ENCODE measurements at places on chromosomes 4 and X. TPM values are rescaled to one million over a fixed set of nuclear protein-coding genes. Genes with fewer than 3 reads are reported as not detected.

DNA sequence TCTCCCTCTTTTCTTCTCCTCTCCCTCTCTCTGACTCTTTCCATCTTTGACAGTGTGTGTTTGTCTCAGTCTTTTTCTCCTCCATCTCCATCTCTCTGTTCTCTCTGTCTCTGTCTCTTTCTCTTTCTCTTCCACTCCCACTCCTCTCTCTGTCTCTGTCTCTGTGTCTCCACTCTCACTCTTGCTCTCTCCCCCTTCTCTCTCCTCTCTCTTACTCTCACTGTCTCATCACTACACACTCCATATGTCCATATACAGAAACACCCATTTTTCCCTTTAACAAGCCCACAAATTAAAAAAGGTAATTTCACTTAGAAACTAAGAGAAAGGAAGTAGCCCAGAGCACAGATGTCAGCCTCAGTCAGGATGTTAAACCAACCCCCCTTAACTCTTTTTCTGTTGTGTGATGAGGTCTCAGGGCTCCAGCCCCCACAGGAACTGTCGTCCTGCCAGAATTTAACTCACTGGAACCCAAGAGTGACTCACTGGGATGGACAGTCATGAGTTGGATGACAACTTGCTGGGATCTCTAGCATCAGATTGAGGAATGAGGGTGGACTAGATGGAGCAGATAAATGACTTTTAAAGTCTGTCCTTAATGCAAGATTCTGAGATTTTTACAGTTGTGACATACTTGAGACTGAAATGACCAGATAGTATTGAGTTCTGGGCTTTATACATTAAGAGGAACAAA lies 27.5 kb downstream of the OTUD6A start:
- DNase-seq = no peak

DNA sequence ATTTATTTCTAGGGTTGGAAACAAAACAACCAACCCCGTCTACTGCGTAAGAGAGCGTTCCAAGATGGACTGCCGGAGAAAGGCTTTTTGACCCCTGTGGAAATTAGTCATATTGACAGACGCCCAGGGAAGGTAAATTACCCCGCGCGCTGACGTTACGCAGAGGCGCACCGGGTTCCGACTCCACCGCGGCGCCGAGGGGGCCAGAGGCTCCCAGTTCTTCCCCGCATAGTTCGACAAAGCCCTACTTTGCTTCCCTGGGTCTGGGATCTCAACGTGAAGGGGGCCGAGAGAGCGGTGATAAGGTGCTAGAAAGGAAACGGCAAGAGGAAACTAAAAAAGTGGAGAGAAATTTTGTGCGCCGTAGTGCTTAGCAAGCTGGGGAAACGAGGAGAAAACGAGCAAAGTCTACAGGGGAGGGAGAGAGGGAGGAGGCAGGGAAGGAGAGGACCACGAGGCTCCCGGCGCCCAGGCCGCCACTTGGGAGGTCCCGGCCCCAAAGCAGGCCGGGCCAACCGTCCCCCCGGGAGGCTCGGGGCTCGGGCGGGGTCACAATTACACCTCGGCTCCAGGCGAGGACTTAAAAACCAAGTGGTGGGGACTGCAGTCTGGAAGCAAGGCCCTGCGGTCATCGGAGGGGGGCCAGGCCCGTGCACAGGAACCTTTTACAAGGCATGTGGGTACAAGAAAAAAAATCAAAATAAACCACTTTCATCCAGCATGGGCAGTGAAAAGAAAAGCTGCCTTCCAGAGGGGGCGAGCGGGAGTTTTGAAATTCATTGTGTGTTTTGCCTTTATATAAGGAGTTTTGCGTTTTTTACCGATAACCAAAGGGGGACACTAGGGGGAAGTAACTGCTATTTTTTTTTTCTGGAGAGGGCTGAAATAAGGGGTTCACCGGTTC lies 13.2 kb downstream of the HAND2 start:
- peak; percentile 65 for DNase-seq

DNA sequence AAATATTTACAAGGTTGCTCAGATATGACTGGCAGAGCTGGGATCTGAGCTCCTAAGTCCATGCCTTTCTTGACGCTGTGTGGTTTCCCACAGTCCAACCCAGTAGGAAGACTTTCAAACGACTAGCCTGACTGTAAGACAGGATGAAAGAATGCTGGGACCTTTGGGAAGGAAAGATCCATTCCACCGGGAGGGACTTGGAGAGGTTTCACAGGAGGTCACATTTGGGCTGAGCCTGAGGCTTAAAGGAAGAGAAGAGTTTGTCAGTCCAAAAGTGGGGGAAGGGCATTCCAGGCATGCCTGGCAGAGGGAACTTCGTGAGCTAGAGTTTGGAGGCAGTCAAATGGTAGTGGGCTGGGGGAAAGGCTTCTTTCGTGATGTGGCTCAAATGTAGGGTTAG lies 1.5 kb downstream of the STARD8 start:
- no peak for DNase-seq

DNA sequence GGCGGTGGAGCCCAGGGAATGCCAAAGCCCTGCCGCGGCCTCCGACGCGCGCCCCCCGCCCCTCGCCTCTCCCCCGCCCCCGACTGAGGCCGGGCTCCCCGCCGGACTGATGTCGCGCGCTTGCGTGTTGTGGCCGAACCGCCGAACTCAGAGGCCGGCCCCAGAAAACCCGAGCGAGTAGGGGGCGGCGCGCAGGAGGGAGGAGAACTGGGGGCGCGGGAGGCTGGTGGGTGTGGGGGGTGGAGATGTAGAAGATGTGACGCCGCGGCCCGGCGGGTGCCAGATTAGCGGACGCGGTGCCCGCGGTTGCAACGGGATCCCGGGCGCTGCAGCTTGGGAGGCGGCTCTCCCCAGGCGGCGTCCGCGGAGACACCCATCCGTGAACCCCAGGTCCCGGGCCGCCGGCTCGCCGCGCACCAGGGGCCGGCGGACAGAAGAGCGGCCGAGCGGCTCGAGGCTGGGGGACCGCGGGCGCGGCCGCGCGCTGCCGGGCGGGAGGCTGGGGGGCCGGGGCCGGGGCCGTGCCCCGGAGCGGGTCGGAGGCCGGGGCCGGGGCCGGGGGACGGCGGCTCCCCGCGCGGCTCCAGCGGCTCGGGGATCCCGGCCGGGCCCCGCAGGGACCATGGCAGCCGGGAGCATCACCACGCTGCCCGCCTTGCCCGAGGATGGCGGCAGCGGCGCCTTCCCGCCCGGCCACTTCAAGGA lies at the start of gene FGF2:
TSS of gene FGF2 (plus strand) at position 279 of the 705 bp plus-strand sequence. CDS start at position 623, 344 bp downstream.
- peak; percentile 69 for DNase-seq

GRCh38 chr4:1608821-1609500 lies 75.2 kb downstream of the FAM53A start:
- no peak for DNase-seq

DNA sequence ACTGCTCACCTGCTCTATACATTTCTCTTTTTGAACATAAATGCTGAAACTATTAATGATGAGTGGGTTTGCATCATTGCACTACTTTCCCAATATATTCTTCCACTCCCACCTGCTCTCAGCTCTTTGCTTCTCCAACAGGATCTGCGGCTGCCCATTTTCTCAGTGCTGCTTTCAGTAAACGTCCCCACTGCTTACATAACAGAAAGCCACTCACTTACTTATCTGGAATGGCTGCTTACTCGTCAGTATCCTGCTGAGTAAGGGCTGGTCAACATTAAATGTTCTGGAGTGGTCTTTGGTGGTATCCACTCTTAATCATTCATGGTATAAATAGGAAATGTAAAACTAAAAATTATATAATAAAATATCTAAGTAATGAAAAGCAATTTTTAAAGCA lies 112.8 kb upstream of the HPF1 start:
- DNase-seq = no peak

DNA sequence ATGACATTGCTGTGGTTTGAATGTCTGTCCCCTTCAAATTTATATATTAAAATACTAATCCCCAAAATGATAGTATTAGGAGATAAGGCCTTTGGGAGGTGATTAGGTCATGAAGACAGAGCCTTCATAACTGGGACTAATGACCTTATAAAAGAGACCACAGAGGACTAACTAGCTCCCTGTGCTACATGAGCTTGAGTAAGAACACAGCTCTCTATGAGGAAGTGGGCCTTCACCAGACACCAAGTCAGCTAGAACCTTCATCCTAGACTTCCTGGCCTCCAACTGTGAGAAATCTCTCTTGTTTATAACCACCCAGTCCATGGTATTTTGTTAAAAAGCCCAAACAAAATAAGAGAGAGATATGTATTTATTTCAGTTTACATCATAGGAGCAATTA lies 242.2 kb upstream of the CTSO start:
- peak; percentile 7 for DNase-seq

DNA sequence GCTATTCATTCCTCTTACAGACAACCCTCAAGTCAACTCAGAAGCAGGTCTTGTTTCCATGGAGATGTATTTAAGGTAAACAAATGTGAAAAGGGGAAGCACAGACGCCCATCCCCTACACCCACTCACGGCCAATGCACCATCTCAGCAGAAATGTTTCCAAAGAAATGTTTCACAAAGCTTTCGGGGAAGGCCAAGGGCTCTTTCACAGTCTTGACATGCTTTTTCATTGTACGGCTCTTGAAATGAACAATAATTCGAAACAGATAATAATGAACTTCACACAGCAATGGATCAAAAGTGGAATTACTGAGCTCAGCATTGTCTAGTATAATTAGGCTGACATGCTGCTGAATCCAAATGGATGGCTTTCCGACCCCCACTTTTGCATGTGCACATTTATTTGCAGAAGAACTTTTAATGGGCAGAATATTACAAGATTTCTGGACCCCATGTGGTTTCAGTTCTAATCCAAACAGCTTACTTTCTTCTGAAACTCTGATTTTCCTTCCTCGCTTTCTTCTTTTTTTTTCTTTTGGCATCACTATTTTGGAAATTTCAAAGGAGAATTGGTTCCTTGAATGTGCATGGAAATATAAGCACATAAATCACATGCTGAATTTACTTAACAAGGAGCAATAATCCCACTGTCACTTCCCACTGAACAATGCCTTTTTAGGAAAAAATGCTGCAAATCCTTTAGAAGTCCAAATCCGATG lies 160.9 kb downstream of the SMIM20 start:
- no peak for DNase-seq

- peak; percentile 91 for DNase-seq
Measured at GRCh38 chr4:177455561-177455970, 13.3 kb upstream of the AGA start.

GRCh38 chr4:128856246-128856645 lies 46.7 kb downstream of the JADE1 start:
- no peak for DNase-seq

DNA sequence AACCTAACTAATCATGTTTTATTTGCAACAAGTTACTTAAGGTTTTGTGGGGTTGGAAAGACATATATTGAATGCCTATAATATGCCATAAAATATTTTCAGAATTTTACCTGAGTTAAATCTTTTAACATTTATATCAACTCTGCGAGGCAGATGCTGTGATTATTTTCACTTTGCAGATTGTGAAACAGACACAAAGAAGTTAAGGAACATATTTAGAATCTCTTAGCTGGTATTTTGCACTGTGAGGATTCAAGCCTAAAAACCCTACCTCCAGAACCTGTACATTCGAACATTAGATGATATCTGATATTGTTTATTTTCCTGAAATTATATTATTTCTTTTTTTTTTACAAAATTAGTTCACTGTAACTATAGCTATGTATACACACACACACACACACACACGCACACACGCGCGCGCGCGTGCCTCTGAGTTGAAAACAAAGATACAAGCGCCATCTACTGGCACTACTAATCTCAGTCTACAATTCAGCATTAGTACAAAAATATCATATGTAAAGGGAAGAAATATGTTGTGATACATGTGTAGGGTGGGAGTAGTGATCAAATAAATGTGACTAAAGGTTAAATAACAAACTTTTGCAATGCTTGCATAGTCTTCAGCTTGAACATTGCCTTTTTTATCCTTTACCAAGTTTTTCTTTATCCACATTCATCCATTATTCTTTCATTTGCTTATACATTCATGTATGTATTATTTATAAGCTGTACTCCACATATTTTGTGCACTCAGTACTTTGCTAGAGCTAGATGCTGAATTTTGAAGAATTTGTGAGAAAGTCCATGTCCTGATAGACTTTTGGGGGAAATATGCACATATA lies 61.5 kb downstream of the ANXA10 start:
- DNase-seq = peak; percentile 85

GRCh38 chr4:37892641-37893040 lies 1.8 kb downstream of the TBC1D1 start:
- no peak for DNase-seq

DNA sequence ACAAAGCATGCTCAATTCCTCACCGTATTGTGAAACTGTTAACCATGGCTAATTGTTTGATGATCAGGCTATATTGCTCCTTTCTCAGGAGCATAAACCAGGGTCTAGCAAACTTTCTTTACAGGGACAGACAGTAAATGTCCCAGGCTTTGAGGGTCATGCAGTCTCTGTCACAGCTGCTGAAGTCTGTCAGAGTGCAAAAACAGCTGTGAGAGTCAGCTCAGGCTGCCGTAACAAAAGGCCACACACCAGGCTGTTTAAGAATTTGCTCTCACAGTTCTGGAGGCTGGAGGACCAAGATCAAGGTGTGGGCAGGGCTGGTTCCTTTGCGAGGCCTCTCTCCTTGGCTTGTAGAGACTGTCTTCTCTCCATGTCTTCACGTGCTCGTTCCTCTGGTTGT lies 75.6 kb downstream of the GPR143 start:
- DNase-seq = no peak

GRCh38 chr4:165404696-165405095 lies 25.9 kb downstream of the CPE start:
- DNase-seq = no peak

SOD3 gene
- 14.2 TPM for total RNA-seq

ATOH1 gene
- total RNA-seq = not detected

SORBS2 gene
- total RNA-seq = 1.7 TPM

BCOR gene
- 23.8 TPM for total RNA-seq

Data from fibroblast of villous mesenchyme (primary cell).